ENCODE measurements at places on chromosomes 1 and 21. TPM values are rescaled to one million over a fixed set of nuclear protein-coding genes. Genes with fewer than 3 reads are reported as not detected.

KCNJ6 gene
- 0.20 TPM for total RNA-seq

GRCh38 chr1:23442751-23443150 is 18.2 kb upstream of the TCEA3 start:
- DNase-seq = no peak

DNA sequence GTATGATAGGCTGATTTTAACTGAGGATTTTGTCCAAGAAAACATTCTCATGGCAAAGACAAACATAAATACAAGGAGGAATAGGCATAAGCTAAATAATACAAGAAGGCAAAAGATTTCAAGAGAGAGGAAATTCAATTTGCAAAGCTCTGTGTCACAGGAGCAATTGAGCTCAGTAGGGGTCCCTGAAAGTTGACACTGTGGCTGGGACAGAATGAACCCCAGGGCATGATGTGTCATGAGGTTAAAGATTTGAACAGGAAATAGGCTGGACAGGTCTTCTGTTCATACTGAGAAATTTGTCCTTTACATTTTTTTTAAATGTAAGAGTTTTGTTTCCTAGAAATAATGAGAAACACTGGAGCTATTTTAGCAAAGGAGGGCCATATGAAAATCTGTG is 555.4 kb upstream of the NEGR1 start:
- no peak for DNase-seq

GRCh38 chr1:198903203-198903602 is 264.4 kb downstream of the PTPRC start:
- DNase-seq = peak; percentile 61

DNA sequence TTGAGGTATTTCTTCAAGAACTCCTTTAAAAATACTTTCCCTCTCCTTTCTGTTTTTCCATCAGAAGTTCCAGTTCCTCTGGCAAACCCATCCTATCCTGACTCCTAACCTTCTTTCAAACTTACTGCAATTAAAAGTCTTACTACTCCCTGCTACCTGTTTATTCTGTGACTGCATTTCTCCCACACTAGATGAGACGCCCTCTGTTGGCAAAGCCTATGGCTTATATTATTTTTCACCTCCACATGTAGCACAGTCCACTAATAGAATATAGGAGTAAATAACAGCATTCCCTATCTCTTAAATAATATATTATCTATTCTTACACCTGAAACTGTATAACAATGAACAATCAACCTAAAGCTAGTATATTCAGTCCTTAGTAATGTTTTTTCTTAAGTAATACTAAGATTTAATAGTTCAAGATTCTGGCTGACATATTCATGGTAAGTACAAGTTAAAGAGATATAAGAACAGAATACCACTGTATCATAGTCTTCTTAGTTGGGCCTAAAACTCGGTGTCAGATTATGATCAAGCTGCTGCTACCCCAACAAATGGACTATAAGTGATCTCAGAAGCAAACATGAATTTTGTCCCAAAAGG is 54.8 kb downstream of the RAB3GAP2 start:
- DNase-seq = no peak

DNA sequence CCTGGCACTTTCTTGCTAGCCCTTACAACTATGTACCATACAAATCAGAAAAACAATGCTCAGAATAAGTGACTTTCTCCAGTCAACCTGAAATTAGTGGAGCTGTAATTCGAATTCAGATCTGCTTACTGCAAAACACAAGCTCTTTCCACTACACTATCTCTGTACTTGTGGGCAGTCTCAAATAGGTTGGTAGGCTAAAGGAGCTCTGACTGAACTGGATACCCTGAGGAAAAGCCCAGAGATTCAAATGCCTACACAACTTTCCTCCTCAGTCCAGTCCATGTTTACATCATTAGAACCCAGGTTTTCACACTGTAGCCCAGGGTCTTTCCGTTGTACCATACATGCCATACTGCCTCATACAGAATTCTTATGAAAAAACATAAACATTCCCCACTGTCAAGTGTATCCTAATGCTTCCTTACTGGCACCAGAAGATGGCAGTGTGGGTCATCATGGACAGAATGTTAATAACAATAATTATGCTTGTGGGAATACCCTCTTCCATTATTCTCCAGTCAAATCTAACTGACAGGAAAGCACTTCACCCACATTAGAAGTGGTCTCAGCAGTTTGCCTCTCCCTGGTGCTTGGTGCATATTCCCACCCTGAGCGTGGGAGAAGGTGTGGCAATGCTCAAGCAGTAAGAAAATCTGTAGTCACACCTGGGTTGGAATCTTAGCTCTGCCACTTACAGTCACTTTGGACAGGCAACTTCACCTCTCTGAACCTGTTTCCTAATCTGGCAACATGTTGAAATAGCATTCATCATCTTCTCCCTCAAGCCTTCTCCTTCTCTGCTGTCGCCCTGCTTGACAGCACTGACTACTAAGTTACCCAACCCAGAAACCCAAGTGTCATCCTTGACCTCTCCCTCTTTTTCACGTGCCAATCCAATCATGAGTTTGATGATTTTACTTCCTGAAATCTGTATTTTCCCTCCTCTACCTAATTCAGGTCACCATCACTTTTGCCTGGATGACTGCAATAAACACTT is 14.4 kb upstream of the ZFYVE9 start:
- DNase-seq = peak; percentile 37

- DNase-seq = no peak
Measured at GRCh38 chr1:168271636-168272035, 9.0 kb upstream of the TBX19 start.

PLA2G2F gene
- total RNA-seq = 3.0 TPM

- no peak for DNase-seq
Measured at GRCh38 chr1:203807196-203807595, 11.8 kb downstream of the ZBED6 start.

DNA sequence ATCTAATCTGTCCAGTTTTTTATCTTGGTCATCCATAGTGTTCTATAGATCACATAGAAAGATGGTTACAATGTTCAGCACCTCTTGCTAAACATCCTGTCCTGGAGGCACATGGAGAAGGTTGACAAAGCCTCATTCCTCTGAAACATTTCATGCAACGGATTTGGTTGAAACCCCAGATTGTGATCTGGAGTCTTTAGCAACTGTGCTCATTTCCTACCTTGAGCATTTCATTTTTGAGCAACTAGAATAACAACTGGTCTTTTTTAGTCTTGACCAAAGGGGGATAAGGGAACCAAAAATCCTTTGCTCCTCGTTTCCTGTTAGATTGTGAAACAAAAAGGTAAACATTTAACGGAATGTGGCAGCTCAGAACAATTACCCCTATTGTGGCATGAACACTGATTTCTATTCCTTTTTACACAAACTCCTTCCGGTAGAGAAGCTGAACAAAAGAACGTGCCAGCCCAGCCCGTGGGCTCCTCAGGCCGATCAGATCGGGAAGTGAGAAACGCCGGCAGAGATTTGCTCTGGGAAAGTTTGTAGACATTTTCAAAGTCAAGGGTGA is 94.7 kb upstream of the ERRFI1 start:
- DNase-seq = no peak

C1orf141 gene
- not detected for total RNA-seq

- DNase-seq = peak; percentile 14
Measured at GRCh38 chr1:241950390-241950789, 7.2 kb upstream of the BECN2 start.

DNA sequence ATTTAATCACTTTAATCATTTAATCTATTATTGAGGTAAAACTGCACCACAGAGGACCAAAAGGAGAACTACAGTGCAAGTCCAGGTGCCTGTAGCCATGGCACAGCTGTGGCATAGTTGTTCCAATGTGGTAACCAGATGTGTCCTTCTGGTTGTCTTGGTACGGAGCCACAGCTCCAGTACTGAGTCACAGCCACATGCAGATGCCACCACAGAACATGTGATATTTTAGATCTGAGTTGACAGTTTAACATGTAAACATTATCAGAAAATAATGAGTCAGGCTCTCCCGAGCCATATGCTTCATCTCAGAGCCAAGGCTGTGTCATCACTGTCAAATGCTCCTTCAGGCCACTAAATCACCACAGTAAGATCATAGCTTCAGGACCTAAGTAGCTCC is 56.4 kb upstream of the RGS7 start:
- DNase-seq = peak; percentile 51

- no peak for DNase-seq
Measured at GRCh38 chr1:169473347-169473746, 12.4 kb downstream of the SLC19A2 start.

DNA sequence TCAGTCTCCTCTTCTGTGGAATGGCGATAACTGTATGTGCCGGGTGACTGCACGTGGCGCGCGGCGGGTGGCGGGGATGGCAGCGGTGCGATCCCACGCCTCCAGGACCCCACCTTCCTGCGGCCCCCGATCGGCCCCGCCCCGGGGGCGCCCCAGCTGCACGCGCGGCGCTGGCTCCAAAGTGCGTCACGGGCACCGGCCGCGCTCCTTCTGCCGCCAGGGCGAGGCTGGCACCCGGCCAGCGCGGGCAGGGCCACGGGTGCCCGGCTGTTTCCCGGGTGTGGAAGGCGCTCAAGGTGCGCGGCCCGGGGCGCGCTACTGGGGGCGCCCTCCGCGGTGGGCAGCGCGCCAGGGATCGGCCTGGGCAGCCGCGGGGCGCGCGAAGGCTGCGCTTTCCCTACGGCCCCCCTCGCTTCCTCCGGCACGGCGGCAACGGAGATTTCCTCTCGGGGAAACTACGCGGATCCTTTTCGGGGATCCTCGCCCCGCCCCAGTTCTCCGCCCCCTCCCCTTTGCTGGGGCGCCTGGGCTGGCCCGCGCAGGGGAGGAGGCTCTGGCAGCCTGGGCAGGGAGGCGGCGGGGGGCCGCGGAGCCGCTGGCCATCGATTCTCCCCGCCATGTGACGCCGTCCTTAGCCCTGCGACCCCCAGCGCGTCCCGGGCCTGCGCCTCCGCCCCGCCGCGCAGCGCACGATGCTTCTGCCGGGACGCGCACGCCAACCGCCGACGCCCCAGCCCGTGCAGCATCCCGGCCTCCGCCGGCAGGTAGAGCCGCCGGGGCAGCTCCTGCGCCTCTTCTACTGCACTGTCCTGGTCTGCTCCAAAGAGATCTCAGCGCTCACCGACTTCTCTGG is at the start of gene EVA1C:
TSS of gene EVA1C (plus strand) at position 545 of the 853 bp plus-strand sequence. CDS start at position 693, 148 bp downstream.
- DNase-seq = no peak

GRCh38 chr21:29105218-29105617 is 25.2 kb upstream of the MAP3K7CL start:
- DNase-seq = no peak

DNA sequence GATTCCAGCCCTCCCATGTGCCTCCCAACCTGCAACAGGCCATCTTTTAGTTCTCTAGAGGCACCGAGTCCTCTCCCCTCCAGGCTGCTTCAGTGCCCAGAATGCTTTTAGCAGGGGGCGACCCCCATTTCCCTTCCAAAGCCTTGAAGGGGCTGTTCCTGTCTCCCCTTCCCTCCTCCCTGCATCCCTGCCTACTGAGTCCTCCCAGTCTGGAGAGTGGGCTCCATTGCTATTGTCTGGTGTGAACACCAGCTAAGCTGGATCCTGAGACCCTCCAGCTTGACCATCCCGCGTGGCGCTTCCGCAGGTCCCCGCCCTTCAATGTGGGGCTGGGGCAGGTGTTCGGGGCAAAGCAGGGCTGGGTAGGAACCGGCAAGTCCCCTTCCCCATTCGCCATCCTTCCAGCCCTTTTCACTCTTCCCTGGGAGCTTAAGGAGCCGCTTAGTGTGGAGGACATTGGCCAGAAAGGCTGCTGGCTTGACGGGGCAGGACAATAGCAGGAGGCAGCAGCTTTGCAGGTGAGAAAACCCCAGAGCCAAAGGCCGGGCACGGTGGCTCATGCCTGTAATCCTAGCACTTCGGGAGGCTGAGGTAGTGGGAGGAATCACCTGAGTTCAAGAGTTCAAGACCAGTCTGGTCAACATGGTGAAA is 32.2 kb downstream of the PADI6 start:
- DNase-seq = no peak

- DNase-seq = peak; percentile 40
Measured at GRCh38 chr1:108199201-108199691, 897 bp downstream of the SLC25A24 start.

- DNase-seq = no peak
Measured at GRCh38 chr1:71668065-71668464, 587.2 kb upstream of the ZRANB2 start.

DNA sequence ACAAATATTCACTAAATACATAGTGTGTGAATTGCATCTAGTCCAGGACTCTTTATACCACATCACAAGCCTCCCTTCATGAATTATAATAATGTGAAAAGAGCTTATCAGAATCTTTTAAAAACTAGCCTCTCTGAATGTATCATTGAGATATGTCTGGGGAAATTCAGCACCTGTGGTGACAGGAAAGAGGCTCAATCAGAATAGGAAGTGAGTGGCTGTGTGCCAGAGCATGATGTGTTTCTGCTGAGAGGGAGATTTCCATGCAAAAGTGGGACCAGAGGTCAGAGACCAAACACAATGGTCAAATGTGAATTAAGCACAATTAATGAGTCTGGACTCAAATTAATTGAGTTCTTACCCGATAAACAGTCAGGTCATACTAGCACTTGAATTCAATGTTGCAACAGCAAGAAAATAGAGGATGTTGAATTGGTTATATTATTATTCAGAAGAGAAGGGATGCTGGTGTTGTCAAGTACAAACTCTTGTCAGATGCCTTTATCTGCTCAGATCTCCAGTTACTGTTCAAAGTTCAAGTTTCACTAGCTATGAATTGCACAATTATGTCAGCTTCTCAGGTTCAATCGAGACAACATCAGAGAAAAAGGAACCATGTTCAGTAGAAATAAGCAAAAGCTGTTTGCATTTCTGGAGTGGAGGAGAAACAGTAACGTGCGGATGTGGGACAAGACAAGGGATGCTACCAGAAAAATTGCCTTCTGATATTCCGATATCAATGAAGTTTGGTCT is 226.2 kb downstream of the ZNF326 start:
- no peak for DNase-seq

DNA sequence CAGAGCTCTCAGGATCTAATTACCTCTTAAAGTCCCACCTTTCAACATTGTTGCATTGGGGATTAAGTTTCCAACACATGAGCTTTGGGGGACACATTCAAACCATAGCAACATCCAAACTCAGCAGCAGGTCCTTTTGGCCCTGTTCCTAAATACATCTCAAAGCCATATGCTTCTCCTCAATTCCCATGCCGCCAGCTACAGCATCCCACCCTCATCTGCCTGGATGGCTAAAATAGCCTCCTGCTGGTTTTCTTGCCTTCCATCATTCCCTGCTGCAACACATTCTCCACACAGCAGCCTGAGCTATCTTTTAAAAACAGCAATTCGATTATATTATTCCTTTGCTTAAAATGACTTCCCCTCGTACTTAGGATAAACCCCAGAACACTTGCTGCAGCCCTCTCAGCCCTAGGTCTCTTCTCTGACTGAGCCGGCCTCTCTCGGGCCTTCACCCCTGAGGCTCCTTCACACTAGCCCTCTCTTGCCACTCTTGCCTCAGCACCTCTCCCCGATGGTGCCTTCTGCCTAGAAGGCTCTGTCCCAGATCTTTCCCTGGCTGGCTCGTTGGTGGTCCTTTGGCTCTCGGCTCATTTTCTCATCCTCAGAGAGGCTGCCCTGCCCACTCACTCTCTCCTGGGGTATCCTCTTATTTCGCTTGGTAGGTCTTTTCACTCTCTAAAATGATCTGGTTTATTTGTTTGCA is 16.5 kb downstream of the MYBPH start:
- DNase-seq = no peak

- DNase-seq = no peak
Measured at GRCh38 chr1:246146804-246147523, 360.1 kb downstream of the SMYD3 start.

- no peak for DNase-seq
Measured at GRCh38 chr1:229191066-229191674, 79.7 kb upstream of the RAB4A start.

GRCh38 chr21:18940791-18941190 is 537.2 kb upstream of the TMPRSS15 start:
- no peak for DNase-seq
